Stimulated activated CD4-positive, alpha-beta T cell treated with anti-CD3 and anti-CD28 coated beads, Interleukin-2, amount 100 ng/mL, for 4 hours (primary cell): ENCODE measurements at places on chromosomes 5 and 9.
A peak's percentile ranks its signal among the peaks of the same experiment; 100 is the strongest.

GRCh38 chr5:89187883-89188465 is 305.0 kb upstream of the MEF2C start:
- DNase-seq: no peak

DNA sequence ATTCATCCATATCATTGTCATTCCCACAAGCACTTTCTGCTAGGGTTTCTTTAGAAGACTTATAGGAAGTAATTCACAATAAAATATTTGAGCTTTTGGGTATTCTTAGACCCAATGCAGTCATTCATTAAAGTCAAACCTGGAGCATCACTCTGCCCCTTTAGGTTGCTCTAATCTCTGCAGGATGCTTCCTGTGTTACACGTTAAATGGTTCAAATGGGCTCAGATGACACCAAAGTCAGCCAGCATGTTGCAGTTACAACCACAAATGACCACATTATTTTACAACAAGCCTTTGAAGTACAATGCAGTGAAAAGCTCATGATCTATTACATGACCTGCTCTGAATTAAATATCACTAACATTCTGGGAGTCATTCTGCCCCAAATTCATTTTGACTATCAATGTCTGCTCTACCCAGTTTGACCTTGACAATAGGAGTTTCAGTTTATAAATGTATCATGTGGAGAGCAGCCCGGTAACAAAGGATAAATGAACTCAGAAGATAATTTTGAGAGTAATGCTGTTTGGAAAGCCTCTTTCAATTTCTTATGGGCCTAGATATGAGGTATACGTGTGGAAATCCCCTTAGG is 668.6 kb upstream of the DMAC1 start:
- no peak for DNase-seq

- no peak for DNase-seq
These were observed 52.6 kb downstream of the ALDH7A1 start for GRCh38 chr5:126542441-126542840.

DNA sequence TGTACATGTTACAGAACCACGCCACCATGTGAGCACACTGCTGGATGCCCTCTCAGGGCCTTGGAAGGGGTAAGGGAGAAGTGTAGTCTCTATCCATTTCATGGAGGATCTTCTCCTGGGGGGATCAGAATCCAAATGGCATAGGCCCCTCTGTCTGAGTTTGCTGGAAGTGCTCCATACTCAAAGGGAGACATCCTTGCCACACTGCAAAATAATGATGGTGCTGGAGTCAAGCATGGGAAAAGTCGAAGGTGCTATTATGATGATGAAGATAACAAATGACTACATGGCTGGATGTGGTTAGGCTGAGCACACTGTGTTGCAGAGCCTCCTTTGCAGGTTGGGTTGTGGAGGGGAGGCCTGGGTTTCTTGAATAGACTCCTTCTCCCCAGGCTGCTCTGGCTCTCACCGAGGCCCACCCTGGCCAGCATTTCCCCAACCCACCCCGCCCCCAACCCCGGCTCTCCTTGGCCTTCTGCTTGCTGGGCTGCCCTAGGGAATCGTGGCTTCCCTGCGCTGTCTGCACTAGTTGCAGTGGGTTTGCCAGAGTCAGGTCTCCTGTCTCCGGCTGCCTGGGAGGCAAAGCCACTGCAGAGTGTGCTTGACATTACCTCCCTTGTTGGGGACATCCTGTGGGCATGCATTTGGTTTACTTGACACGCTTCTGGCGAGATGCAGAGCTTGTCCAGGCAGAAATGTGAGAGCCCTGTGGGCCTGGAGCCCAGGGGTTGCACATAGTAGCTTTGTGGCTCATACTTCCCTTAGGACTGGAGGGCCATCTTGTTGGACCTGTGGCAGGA is 3.0 kb downstream of the MVB12B start:
- DNase-seq: no peak

GRCh38 chr9:37350486-37351190 is 71.9 kb upstream of the GRHPR start:
- no peak for DNase-seq

- no peak for DNase-seq
These were observed 12.6 kb downstream of the GPSM1 start for GRCh38 chr9:136339958-136340310.

- no peak for DNase-seq
These were observed at the start of gene OGN for GRCh38 chr9:92404042-92404836. Gene OGN, minus strand, starts transcription at chr9:92404578. Its CDS starts 1,171 bp downstream, at chr9:92403407.

DNA sequence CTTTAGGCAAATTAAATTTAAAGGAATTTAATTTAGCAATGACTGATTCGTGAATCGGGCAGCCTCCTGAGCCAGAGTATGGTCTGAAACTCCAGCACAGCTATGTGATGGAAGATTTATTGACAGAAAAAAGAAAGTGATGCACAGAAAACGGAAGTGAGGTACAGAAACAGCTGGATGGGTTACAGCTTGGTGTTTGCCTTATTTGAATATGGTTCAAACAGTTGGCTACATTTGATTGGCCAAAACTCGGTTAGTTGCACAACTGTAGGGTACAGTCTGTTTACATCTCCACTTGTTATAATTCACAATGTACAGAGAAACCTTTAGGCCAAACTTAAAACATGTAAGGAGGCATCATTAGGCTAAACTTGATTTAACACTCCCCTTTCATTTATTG is 1716.1 kb upstream of the C9orf72 start:
- DNase-seq: no peak

DNA sequence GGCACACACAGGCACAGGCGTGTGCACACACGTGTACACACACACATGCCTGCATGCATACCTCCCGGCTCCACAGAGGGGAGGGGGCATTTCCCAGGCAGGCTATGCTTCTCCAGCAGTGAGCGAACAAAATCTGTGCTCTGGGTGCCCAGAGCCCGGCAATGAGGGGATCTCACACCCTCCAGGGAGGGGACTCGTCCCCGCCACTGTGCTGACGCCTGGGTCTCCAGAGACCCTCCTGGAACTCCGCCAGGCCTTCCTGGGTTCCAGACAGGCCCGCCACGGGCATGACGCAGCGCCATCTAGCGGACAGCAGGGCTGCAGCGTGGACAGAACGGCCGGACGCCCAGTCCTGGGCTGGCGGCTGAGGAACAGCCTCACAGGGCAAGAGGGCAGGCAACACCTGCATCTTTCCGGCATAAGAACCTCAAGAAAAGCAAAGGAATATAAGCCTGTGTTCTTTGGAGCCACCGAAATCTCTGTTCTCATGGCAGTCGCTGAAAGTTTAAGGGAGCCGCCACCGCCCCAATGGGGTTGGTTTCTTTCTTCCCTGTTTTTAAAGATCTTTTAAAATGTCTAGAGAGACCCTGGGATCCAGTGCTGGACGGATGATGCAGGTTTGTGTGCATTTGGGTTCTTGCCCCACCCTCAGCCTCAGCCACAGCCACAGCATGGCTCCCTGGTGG is 135.6 kb upstream of the PPP1R26 start:
- DNase-seq: peak; percentile 9

DNA sequence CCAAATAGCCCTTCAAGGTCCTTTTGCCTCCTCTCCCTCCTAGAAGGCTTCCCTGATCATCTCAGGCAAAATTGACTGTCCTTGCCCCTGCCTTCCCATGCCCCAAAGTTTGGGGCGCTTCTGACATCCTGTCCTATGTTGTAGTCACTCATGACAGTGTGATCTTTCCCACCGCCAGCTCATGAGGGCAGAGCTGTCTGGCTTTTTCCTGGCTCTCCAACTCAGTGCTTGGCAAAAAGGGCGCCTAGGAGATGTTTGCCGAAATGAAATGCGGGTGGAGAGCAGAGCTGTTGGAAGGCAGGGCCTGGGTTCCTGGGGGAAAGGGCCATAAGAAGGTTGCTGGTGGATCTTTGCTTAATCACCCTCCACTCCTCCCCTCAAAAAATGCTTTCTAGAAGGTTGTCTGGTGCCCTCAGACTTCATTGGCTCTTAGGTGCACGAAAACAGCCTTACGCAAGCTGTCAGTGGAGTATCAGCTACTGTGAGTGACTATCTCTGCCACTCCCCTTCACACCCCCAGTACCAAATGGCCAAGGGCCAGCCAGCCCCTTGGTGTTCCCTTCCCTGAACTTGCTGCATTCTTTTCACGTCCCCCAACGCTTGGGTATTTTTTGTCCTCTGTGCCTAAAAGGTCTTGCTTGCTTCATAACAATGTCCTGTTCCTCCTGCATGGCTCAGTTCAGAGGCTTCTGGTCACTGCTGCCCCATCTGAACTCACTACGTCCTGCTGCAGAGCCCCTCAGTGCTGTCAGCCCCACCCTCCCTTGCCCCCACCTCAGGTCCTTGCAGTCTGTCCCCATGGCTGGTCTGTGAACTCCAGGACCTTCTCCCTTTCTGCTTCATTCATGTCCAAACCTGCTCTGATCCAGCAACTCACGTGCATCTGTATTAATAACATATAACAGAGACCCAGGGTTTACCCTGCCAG is 2.6 kb upstream of the SLC25A51 start:
- no peak for DNase-seq

GRCh38 chr9:83342731-83343130 is 195.5 kb downstream of the FRMD3 start:
- no peak for DNase-seq

- DNase-seq: no peak
These were observed 150.6 kb downstream of the PRR16 start for GRCh38 chr5:120614531-120615180.

DNA sequence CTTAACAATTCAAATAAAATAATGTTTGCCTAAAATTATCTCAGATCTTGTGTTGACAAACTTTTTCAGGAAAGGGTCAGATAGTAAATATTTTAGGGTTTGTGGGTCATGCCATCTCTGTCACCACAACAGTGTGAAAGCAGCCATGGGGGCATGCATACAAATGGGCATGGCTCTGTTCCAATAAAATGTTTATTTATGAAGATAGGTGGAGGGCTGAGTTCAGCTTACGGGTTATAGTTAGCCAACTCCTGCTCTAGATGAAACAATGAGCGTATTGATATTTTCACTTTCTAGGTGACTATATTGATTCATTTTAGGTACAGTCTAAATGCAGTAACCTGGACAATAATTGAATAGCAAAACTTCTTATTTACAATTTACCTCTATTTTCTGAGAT is 533.8 kb upstream of the CLINT1 start:
- DNase-seq: no peak
